Omental fat pad (tissue), 4 donors: ENCODE measurements at places on chromosomes 2 and 18. TPM values are rescaled to one million over a fixed set of nuclear protein-coding genes. Genes with fewer than 3 reads are reported as not detected.

Gene ERMN
- 1.1 TPM for total RNA-seq

Gene PARD3B
- total RNA-seq, result 27.8 TPM

Gene MRPL19
- 28.2 TPM for total RNA-seq

DNA sequence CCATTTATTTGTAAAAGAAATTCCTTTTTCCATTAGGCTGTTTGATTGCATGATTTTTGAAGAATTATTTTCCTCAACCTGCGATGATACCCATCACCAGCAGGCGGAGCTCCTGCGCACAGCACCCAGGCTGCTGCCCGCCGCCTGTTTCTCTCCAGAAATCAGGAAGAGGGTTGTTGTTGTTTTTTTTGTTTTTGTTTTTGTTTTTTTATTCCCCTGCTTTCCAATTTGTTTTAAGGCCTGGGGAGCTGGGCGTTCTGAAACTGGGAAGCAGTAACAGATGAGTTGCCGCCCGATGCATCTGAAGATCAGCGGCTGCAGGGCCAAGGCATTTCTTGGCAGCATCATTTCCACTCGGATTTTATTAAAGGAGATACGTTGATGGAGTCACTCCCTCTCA lies 132.1 kb downstream of the MBP start:
- DNase-seq, result no peak

GRCh38 chr2:130318906-130319305 lies 23.8 kb upstream of the IMP4 start:
- no peak for DNase-seq

- no peak for DNase-seq
Observed at GRCh38 chr2:102599486-102599885, 19.9 kb upstream of the SLC9A2 start.

DNA sequence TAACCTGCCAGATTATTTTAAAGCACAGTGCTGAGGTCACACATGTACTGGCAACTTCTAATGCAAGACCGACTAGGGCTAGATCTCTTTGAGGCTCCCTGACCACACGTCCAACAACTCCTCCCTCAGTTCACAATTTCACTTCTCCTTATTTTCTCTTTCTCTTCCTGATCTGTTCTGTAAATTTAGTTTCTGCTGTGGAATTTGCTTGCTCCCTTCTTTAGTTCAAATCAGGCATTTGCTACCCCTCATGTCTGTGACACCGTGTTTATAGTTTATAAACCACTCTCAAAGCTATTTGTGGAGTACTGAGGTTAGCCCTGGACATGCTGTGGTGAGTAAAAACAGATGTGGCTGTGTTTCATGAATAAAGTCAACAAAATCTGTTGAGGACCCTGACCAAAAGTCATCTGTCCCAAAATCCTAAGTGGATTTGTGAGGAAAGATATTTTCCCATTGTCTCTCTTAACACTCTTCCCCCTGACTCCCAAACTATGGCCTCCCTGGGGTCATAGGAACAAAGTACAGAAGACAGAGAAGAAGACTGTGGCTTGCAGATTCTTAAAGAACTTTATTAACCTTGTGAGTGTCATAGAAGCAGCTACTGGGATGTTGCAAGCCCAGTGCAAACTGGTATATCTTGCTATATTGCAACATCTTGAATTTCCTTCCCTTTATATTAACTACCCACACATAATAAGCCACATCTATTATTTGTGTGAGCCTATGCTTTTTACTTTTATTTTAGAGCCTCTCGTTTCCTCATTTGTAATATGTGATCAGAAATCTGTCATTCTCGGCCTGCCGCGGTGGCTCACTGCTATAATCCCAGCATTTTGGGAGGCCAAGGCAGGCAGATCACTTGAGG lies 3.5 kb upstream of the NAGK start:
- no peak for DNase-seq

- DNase-seq, result no peak
Observed at GRCh38 chr18:11581286-11581685, 28.1 kb upstream of the SLC35G4 start.

DNA sequence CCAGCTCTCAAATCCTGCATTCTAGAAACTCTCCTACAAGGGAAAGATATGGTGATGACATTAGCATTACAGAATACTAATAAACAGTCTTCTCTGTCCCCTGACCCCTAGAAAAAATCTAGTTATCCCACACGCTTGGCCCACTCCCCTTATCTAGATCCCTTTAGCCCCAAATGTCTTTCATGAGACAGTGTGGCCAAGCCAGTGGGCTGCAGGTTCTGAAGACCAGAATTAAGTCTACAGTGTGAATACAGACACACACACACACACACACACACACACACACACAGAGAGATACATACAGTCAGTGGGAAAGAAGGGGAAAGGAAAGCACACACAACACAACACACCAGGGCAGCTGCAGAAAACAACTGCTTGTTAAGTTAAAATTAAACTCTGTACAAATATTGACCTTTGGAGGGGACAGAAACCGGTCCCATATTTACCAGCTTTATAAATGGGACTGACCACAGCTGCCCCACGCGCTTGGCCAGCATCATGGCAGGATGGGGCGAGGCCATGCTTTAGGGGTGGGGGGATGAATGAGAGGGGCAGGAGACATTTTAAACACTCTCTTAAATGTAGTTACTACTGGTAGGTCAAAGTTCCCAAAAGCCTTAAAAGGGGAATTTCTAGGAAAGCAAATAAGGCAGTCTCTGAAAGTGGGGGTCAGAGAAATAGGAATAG lies 49.1 kb downstream of the NHEJ1 start:
- DNase-seq, result no peak

- DNase-seq, result no peak
Observed at GRCh38 chr2:240620149-240620731, 5.0 kb upstream of the GPR35 start.

- no peak for DNase-seq
Observed at GRCh38 chr18:8319798-8320489, 289.3 kb upstream of the RAB12 start.

- DNase-seq, result no peak
Observed at GRCh38 chr18:55400590-55401541, 187.1 kb downstream of the TCF4 start.
